ENCODE measurements at places on chromosomes 11 and 22.

- H3K27ac ChIP-seq, result peak overlapping the region; percentile 86
- peak; percentile 69 for DNase-seq
- H3K4me3 ChIP-seq, result peak overlapping the region; percentile 68
Observed at GRCh38 chr22:43262990-43263644, 76.2 kb upstream of the TTLL12 start.

GRCh38 chr11:68338051-68338780 lies 25.8 kb downstream of the LRP5 start:
- H3K36me3 ChIP-seq, result peaks cover 5% of the 10 kb centered on the region
- peaks cover 61% of the 10 kb centered on the region for H3K4me1 ChIP-seq
- DNase-seq, result no peak
- H3K27me3 ChIP-seq, result no peaks in the 10 kb centered on the region

DNA sequence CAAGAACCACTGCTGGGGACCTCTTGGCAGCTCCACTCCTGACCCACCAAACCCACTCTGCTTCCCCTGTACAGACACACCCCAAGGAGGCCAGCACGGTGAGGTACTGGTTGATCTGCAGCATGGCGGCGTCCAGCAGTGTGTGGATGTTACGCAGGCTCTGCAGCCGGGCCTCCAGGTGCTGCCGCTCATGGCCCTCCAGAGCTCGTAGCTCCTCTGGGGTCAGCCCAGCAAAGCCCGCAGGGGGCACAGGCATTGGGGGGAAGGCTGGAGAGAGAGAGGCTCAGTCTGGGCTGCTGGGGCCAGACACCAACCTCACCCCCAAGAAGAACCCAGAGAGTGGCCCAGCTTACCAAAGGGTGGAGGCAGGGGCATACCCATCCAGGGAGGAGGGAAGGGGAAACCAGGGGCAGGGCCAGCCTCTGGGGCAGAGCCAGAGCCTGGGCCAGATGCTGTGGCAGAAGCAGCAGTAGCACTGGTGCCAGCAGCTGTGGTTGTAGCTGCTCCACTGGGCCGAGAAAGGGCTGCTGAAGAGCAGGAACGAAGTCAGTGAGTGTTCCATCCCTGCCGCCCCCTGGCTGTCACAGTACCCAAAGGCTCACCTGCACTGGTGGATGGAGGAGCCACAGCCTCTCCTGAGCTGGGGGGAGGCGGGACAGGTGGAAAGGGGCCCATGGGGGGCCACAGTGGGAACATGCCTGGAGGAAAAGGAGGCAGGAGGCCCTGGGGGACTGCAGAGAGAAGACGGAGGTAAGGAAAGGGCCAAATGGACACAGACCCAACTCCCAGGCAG lies 4.5 kb downstream of the SYVN1 start:
- H3K4me3 ChIP-seq, result no peak overlapping the region
- DNase-seq, result peak; percentile 13
- no peaks in the 10 kb centered on the region for H3K27me3 ChIP-seq
- H3K36me3 ChIP-seq, result peaks cover 7% of the 10 kb centered on the region
- peaks cover 19% of the 10 kb centered on the region for H3K4me1 ChIP-seq
- no peak overlapping the region for H3K27ac ChIP-seq

DNA sequence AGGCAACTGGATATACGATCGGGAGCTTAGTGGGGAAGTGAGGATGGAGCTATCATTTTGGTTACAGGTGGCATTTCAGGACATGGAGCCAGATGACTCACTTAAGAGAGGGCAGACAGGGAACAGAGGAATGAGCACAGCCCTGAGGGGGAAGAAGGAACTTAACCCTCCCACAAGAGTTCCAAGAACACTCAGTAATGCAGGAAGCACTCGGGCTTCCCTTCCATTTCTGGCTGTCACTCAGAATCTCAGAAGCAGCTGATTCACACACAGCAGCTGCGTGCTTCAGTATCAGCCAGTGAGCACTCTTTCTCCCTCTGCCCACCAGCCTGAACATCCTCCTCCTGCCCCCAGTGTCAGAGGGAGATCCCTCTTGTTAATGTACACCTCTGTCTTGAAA lies 34.8 kb downstream of the EFCAB6 start:
- H3K36me3 ChIP-seq, result no peaks in the 10 kb centered on the region
- H3K4me1 ChIP-seq, result no peaks in the 10 kb centered on the region
- no peak overlapping the region for H3K27ac ChIP-seq

- no peak overlapping the region for H3K27ac ChIP-seq
- H3K36me3 ChIP-seq, result no peaks in the 10 kb centered on the region
- H3K4me1 ChIP-seq, result no peaks in the 10 kb centered on the region
- DNase-seq, result no peak
Observed at GRCh38 chr11:26905368-26905767, 88.5 kb upstream of the FIBIN start.

DNA sequence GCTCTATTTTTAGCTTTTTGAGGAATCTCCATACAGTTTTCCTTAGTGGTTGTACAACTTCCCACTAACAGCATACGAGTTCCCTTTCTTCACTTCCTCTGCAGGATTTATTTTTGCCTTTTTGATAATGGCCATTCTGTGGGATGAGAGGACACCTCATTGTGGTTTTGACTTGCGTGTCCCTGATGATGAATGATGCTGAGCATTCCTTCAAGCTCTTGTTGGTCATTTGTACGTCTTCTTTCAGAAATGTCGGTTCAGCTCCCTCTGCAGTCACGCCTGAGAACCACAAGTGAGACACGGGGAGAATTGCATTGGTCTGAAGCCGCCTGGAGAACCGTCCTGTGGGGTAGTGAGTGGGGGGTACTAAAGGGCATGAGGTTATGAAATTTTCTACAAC lies 2.0 kb upstream of the KRTAP5-10 start:
- no peak overlapping the region for H3K4me3 ChIP-seq
- peaks cover 39% of the 10 kb centered on the region for H3K27me3 ChIP-seq
- DNase-seq, result no peak
- no peak overlapping the region for H3K27ac ChIP-seq
- H3K4me1 ChIP-seq, result no peaks in the 10 kb centered on the region
- no peaks in the 10 kb centered on the region for H3K36me3 ChIP-seq

- H3K27me3 ChIP-seq, result no peaks in the 10 kb centered on the region
- no peaks in the 10 kb centered on the region for H3K36me3 ChIP-seq
- DNase-seq, result no peak
- no peak overlapping the region for H3K27ac ChIP-seq
- no peak overlapping the region for H3K4me3 ChIP-seq
- no peaks in the 10 kb centered on the region for H3K4me1 ChIP-seq
Observed at GRCh38 chr11:15875943-15876342, 480.4 kb downstream of the SOX6 start.

DNA sequence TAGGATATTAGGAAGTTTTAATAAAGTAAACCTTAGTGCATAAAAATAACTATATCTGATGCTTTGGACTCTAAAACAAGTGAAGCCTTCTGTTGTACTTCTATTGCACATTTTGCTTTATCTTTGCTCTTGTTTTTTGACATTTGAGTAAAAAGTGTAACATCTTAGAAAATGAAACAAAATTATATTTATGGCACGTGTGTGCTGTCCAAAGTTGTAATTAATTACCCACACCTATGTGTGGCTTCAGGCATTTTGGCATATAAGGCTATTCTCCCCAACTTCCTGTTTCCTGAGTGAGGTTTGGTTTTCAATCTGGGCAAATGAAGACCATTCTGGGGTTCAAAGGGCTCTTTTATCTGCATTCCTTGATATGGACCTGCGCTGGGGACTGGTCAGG lies at the start of gene OOSP1:
Gene OOSP1 (plus strand): TSS at position 301 of the 400 bp plus-strand sequence. CDS start 23 bp downstream, at position 324.
- H3K36me3 ChIP-seq, result no peaks in the 10 kb centered on the region
- no peaks in the 10 kb centered on the region for H3K4me1 ChIP-seq
- no peak within 1 kb of the TSS for H3K27ac ChIP-seq
- H3K27me3 ChIP-seq, result no peaks in the 10 kb centered on the region
- H3K4me3 ChIP-seq, result no peak within 1 kb of the TSS
- no peak for DNase-seq

GRCh38 chr11:3058753-3059664 lies 1.8 kb upstream of the CARS1 start:
- no peak overlapping the region for H3K27ac ChIP-seq
- H3K4me3 ChIP-seq, result peak overlapping the region; percentile 35
- no peak for DNase-seq
- H3K36me3 ChIP-seq, result peaks cover 5% of the 10 kb centered on the region
- H3K4me1 ChIP-seq, result peaks cover 24% of the 10 kb centered on the region

GRCh38 chr22:43228330-43228729 lies 41.4 kb upstream of the TTLL12 start:
- H3K36me3 ChIP-seq, result no peaks in the 10 kb centered on the region
- H3K27me3 ChIP-seq, result peaks cover 11% of the 10 kb centered on the region
- peaks cover 10% of the 10 kb centered on the region for H3K4me1 ChIP-seq
- DNase-seq, result no peak
- no peak overlapping the region for H3K27ac ChIP-seq
- H3K4me3 ChIP-seq, result no peak overlapping the region

DNA sequence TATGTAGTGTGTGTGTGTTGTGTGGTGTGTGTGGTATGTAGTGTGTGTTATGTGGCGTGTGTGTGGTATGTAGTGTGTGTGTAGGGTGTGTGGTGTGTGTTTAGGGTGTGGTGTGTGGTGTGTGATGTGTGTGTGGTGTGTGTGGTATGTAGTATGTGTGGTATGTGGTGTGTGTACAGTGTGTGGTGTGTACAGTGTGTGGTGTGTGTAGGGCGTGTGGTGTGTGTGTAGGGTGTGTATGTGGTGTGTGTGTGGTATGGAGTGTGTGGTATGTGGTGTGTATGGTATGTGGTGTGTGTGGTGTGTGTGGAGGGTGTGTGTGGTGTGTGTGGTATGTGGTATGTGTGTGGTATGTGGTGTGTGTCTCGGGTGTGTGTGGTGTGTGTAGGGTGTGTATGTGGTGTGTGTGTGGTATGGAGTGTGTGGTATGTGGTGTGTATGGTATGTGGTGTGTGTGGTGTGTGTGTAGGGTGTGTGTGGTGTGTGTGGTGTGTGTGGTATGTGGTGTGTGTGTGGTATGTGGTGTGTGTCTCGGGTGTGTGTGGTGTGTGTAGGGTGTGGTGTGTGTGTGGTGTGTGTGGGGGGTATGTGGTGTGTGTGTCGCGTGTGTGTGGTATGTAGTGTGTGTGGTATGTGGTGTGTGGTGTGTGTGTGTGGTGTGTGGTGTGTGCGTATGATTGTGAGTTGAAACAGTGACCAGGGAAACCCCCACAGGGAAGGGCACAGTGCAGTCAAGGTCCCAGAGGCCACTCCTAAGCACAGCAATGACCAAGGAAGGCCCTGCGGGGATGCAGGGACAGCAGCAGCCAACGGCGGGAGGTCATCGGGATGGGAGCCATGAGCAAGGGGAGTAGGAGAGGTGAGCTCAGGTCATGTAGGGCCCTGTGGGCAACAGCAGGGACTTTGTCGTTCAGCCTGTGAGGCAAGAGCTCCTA lies 2.9 kb upstream of the PPP6R2 start:
- no peaks in the 10 kb centered on the region for H3K27me3 ChIP-seq
- H3K36me3 ChIP-seq, result no peaks in the 10 kb centered on the region

GRCh38 chr11:110366291-110366690 lies 63.5 kb upstream of the FDX1 start:
- H3K27me3 ChIP-seq, result no peaks in the 10 kb centered on the region
- peaks cover 10% of the 10 kb centered on the region for H3K4me1 ChIP-seq
- H3K4me3 ChIP-seq, result no peak overlapping the region
- H3K36me3 ChIP-seq, result no peaks in the 10 kb centered on the region

DNA sequence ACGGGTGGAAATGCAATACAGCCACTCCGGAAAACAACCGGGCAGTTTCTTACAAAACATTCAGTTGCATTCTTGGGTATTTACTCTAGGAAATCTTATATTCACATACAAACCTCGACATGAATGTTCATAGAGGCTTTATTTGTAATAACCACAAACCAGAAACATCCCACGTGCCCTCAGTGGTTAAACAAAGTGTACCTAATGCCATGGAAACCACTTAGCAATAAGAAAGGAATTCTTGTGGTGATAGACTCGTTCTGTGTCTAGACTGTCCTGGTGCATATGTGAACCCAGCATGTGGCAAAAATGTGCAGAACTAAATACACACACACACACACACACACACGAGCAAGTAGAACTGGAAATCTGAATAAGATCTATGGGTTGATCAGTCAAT lies 1073.3 kb downstream of the TBC1D22A start:
- H3K27ac ChIP-seq, result no peak overlapping the region
- no peak for DNase-seq
- H3K27me3 ChIP-seq, result peaks cover 7% of the 10 kb centered on the region
- H3K4me1 ChIP-seq, result no peaks in the 10 kb centered on the region

DNA sequence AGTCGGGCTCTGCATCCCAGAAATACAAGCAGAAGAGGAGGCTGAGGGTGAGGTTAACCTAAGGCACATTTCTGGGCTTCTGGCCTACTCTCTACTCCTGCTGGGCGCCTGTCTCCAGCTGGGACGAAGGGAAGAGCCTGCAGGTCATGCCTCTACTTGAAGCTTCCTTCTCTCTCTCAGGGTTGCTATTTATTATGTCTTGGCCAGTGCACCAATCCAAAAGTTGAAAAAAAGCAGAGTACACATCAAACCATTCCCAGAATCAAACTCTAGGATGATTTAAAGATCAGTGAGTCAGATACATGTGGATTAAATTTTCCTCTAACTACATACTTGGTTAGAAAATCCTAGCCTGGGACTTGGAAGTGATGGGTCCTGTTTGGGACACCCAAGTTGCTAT lies 60.2 kb upstream of the CDON start:
- peaks cover 12% of the 10 kb centered on the region for H3K27me3 ChIP-seq
- H3K4me3 ChIP-seq, result no peak overlapping the region
- no peaks in the 10 kb centered on the region for H3K36me3 ChIP-seq
- no peak overlapping the region for H3K27ac ChIP-seq
- H3K4me1 ChIP-seq, result no peaks in the 10 kb centered on the region

DNA sequence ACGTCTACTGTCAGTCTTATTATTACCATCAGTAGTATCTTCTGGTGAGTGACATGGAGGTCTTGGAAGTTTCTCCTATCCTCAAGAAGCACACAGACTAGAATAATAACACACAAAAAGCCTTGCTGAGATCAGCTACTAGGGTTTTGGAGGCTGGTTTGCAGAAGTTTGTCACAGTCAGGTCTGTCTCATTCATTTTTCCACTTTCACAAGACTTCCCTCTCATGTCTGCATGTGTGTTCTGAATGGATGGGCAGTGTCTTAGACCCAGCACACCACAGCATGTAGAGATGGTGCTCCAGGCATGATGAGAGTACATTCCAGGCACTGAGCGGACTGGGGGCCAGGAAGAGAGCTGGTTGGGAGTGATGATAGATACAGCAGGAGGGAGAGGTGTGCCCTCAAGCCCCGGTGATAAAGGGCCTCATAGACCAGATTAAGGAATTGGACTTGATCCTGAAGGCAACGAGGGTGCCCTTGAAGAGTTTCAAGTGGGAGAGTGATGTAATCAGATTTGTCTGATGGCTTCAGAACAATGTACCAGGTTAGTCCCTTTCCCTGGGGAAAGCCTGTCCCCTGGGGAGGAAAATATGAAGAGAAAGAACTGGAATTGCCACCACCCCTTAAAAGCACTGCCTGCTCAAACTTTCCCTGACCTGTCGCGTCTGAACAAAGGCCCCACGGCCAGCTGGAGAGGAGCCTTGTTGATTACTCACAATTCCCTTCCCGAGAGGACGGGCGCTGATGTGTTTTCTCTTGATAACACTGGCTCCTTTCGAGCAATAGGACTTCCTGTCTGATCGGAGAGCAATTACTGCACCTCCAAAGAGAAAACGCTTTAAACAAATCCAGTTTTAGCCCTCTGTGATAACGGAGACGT lies 45.1 kb upstream of the LMO2 start:
- peaks cover 2% of the 10 kb centered on the region for H3K36me3 ChIP-seq
- peaks cover 4% of the 10 kb centered on the region for H3K4me1 ChIP-seq
- H3K4me3 ChIP-seq, result no peak overlapping the region
- no peak for DNase-seq
- H3K27ac ChIP-seq, result no peak overlapping the region
- peaks cover 6% of the 10 kb centered on the region for H3K27me3 ChIP-seq
